Type B pancreatic cell (in vitro differentiated cells): ENCODE measurements at places on chromosomes 3 and 15.

DNA sequence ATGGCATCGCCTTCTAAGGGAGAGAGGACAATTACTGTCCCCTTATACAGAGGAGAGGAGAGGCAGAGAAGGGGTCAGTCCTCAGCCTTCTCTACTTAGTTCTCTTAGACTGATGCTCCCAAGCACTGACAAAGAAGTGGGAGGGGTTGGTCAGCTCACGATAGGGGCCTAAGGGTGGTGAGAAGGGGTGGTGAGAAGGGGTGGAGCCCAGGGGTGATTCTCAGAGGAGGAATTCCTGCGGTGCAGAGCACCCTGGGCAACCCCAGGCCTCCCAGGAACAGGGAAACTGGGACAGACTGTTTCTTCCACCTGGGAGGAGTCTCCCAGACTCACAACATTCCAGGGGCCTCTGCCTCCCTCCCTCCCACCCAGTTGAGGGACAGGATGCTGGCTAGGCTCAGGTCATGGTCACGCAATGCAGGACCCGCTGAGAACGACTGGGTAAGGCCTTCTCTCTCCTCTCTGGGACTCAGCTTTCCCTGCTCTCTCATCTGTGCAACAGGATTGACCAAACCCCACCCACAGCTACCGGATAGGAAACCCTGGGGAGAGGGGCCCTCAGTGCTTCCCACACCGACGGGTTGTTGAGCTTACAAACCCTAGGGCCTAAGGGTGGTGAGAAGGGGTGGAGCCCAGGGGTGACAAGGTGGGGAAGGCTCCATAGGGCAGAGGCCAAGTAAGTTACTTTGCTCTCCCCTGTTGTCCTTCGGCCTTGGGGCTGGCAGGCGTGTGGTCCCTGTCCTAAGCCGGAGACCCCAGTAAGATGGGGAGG is 1.5 kb downstream of the TPRA1 start:
- H3K36me3 ChIP-seq, result no peaks in the 10 kb centered on the region
- no peak for DNase-seq
- peak overlapping the region; percentile 81 for H3K27ac ChIP-seq
- peaks cover 5% of the 10 kb centered on the region for H3K27me3 ChIP-seq
- H3K4me1 ChIP-seq, result peaks cover 19% of the 10 kb centered on the region

DNA sequence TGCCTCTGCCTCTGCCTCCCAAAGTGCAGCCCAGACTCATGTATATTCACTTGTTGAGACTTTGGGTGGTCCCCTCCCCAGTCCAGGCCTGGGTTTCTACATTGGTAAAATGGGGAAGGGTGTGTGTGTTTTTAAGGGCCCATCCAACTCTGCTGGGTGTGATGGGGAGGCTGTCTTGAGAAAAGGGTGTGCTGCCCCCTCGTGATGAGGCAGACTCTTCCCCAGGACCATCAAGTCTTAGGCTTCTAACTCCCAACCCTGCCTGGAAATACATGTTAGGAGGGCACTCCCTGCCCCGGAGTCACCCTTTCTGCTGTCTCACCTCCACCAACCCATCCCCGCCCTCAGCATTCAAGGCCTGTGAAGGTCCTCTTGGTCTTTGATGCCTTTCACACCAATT is 4.4 kb upstream of the PTPN23 start:
- peaks cover 15% of the 10 kb centered on the region for H3K4me1 ChIP-seq
- H3K36me3 ChIP-seq, result peaks cover 4% of the 10 kb centered on the region
- H3K27ac ChIP-seq, result no peak overlapping the region
- no peak overlapping the region for H3K4me3 ChIP-seq

DNA sequence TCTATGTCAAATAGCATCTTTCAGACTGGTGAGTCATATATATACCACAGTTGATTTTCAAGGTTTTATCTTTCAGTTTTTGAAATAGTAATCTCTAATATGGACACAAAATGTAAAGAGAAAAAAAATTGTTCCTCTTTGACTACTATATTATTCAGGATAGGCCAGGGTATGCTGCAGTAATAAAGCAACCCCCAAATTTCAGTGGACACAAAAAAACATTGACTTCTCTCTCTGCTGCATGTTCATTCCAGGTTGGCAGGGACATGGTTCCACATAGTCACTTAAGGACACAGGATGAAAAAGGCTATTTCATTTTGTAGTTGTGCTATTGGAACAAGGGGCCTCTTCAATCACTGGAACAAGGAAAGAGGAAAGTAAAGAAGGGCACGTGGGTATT is 28.6 kb downstream of the BMF start:
- peaks cover 7% of the 10 kb centered on the region for H3K27me3 ChIP-seq
- peak overlapping the region; percentile 82 for H3K4me3 ChIP-seq
- peak overlapping the region; percentile 89 for H3K27ac ChIP-seq
- peaks cover 3% of the 10 kb centered on the region for H3K36me3 ChIP-seq
- no peak for DNase-seq

- H3K4me3 ChIP-seq, result peak within 1 kb of the TSS; percentile 87
- H3K36me3 ChIP-seq, result peaks cover 4% of the 10 kb centered on the region
- DNase-seq, result no peak
- peaks cover 32% of the 10 kb centered on the region for H3K27me3 ChIP-seq
These were observed at the start of gene PTX3 for GRCh38 chr3:157436583-157437291. Gene PTX3, plus strand, starts transcription at chr3:157436850. Its CDS starts 84 bp downstream, at chr3:157436934.

GRCh38 chr3:8328967-8329366 is 172.7 kb upstream of the LMCD1 start:
- no peaks in the 10 kb centered on the region for H3K36me3 ChIP-seq
- H3K27me3 ChIP-seq, result no peaks in the 10 kb centered on the region
- H3K4me3 ChIP-seq, result no peak overlapping the region
- peaks cover 11% of the 10 kb centered on the region for H3K4me1 ChIP-seq
- H3K27ac ChIP-seq, result no peak overlapping the region

DNA sequence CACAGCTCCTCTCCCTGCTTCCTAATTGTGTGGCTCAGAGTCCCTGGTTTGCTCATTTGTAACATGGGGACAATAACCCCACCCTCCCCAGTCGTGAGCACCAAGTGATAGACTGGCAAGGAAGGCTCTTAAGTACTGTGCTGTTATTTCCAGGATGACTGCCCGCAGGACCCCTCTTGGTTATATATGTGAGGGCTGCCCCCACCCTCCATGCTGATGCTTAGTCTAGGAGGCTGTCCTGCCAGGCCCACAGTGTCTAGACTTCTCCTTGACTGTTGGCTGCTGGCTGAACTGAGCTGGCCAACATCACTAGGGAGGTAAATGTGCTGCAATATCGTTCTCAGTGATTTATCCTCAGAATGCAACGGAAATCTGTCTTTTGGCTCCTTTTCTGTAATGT is 45.1 kb downstream of the RAB11A start:
- DNase-seq, result no peak
- H3K27me3 ChIP-seq, result no peaks in the 10 kb centered on the region
- H3K4me3 ChIP-seq, result no peak overlapping the region
- H3K36me3 ChIP-seq, result peaks cover 10% of the 10 kb centered on the region
- H3K27ac ChIP-seq, result no peak overlapping the region

- no peak for DNase-seq
- no peaks in the 10 kb centered on the region for H3K4me1 ChIP-seq
- H3K27ac ChIP-seq, result no peak overlapping the region
- no peak overlapping the region for H3K4me3 ChIP-seq
These were observed 44.5 kb upstream of the MCTP2 start for GRCh38 chr15:94186770-94187331.

DNA sequence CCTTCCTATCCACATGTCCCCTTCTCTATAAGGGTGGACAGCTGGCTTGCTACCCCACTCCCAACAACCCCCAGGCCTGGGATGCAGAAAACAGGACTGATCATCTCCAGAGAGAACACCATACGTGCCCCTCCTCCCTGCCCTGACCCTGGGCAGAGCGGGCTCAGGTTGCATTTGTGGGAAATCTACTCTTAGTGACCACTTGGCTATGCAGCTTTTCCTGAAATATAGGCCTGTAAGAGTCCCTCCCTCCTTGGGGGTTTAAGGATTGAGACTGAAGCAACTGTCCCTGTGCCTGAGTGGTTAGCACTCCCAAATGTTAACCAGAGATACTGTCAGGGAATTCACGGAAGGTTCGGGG is 11.7 kb downstream of the SH2D7 start:
- H3K27ac ChIP-seq, result peak overlapping the region; percentile 3
- no peak overlapping the region for H3K4me3 ChIP-seq
- H3K27me3 ChIP-seq, result no peaks in the 10 kb centered on the region
- no peaks in the 10 kb centered on the region for H3K36me3 ChIP-seq
- peaks cover 9% of the 10 kb centered on the region for H3K4me1 ChIP-seq

- DNase-seq, result no peak
- no peaks in the 10 kb centered on the region for H3K36me3 ChIP-seq
- H3K4me1 ChIP-seq, result peaks cover 12% of the 10 kb centered on the region
- no peak overlapping the region for H3K4me3 ChIP-seq
- no peaks in the 10 kb centered on the region for H3K27me3 ChIP-seq
These were observed 92.4 kb downstream of the KBTBD8 start for GRCh38 chr3:67090474-67090873.

DNA sequence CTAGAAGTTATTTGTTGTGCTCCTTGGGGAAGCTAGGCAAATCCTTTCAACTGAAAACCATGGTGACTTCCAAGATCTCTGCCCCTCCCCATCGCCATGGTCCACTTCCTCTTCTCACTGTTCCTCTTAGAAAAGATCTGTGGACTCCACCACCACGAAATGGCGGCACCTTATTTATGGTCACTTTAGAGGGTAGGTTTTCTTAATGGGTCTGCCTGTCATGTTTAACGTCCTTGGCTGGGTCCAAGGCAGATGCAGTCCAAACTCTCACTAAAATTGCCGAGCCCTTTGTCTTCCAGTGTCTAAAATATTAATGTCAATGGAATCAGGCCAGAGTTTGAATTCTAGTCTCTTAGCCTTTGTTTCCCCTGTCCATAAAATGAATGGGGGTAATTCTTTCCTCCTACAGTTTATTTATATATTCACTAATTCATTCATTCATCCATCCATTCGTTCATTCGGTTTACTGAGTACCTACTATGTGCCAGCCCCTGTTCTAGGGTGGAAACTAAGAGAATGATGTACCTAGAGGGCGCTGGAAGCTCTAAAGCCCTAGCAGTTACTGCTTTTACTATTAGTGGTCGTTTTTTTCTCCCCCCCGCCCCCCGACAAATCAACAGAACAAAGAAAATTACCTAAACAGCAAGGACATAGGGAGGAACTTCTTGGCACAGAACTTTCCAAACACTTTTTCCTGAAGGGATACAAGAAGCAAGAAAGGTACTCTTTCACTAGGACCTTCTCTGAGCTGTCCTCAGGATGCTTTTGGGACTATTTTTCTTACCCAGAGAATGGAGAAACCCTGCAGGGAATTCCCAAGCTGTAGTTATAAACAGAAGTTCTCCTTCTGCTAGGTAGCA is 657 bp downstream of the PATL2 start:
- no peak for DNase-seq
- H3K27ac ChIP-seq, result peak overlapping the region; percentile 99
- H3K27me3 ChIP-seq, result no peaks in the 10 kb centered on the region
- peaks cover 15% of the 10 kb centered on the region for H3K4me1 ChIP-seq
